ENCODE measurements at places on chromosomes 4 and X. TPM values are rescaled to one million over a fixed set of nuclear protein-coding genes. Genes with fewer than 3 reads are reported as not detected.
A peak's percentile ranks its signal among the peaks of the same experiment; 100 is the strongest.

DNA sequence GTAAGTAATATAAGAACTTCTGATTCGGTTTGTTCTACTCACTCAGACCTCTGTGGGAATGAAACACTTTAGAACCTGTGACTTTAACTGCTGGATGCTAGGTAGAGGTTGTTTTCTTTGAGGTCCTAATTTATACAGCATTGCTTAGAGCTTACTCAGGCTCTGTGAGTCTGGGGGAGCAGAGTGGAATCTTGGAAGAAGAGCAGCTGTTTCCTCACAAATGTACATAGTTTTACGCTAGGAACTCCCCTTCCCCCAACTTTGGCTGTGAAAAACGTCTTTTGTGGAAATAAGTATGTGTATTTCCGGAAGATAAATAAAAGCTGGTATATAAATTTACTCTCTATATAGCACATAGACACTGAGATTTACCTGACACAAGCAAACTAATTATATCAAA is 141.4 kb downstream of the NAA11 start:
- DNase-seq = no peak

DNA sequence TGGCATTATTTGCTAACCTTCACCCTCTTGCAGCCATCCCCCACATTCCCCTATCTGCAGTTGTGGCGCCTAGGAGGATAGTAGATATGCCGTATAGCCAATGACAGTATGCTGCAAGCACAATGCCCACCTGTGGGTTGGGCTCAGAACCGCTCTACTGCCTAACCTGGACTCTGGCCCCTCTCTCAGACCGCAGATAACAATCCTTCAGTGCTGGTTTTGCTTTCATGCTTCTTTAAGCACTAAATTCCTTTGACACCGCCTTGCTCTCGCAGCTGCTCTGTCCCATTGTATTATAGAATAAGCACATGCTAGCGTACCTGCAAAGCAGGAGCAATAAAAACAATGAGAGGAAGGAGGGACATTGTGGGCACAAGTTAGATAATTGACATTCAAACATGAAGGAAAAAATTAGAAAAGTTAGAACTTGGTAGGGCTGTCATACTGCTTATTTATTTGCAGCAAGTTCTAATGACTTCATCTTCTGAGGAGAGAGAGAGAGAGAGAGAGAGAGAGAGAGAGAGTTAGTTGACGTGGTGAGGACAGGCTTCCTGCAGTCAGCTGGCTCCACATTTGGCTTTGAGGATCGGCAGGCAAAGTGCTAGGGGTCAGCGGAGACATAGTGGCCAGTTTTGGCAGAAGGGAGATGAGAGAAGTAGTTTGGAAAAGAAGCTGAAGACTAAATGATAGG is 55.8 kb downstream of the WWC2 start:
- peak; percentile 67 for DNase-seq

GRCh38 chrX:109343671-109344070 is 138.2 kb downstream of the GUCY2F start:
- no peak for DNase-seq

DNA sequence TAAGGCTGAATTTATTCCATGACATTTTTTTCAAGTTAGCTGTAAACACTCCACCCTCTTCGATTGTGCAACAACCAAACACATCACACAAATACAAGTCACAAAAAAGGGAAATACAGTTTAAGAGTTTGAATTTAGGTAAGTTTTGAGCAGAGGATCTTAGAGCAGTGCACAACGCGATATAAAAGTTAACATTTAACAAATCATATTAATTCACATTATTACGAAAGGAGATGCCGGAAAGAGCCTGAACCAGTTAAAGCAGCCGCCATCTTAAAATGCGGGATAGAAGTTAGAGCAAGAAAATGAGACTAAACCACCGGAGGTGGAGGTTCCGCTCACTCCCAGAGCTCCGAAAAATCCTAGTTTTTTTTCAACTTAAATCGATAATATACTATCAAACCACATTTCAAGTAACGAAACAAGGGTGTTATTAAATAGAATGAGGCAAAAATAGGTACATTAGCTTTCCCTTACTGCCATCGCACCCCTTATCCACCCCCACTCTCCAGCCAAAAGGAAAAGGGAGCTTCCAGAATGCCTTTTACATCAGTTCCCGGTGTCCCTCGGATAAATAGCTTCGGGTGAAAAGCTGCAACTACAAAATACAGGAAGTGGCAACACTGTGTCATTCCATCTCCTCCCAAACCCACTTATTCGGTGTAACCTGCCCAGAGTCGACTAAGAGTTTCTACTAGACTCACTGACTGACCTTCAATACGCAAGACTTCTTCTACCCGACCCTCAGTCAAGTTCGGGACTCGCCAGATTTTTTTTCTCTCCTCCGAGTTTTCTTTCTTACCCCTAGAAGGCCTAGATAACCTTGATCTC is 1.9 kb downstream of the UBE2D3 start:
- peak; percentile 21 for DNase-seq

NOA1 gene
- total RNA-seq = 22.5 TPM

CLGN gene
- total RNA-seq = 0.39 TPM

- DNase-seq = no peak
Measured at GRCh38 chrX:53155512-53156206, 61.7 kb downstream of the KANTR start.

DNA sequence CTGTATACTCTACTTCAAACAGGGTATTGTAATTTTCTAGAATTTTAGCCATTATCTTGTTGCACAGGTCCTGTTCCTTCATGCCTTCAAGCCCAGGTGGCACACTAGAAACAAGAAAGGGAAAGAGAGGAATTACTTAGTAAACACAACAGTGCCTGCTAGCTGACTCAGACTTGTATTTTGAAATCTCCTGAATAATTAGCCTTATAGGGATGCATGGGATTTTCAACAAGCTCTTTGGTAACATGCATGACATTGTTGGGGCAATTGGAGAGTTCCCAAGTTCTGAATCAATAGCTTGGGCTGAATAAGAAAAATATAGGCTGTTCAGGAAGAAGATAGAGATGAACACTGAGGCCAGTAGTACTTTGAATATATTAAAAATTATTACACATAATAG is 118.8 kb downstream of the FAM13A start:
- DNase-seq = no peak
